ENCODE measurements at places on chromosomes 5 and 9.

GRCh38 chr9:93650448-93650847, 74.1 kb downstream of the PHF2 start:
- peak; percentile 22 for DNase-seq
- no peaks in the 10 kb centered on the region for H3K4me1 ChIP-seq
- no peak overlapping the region for H3K27ac ChIP-seq
- H3K27me3 ChIP-seq, result no peaks in the 10 kb centered on the region

DNA sequence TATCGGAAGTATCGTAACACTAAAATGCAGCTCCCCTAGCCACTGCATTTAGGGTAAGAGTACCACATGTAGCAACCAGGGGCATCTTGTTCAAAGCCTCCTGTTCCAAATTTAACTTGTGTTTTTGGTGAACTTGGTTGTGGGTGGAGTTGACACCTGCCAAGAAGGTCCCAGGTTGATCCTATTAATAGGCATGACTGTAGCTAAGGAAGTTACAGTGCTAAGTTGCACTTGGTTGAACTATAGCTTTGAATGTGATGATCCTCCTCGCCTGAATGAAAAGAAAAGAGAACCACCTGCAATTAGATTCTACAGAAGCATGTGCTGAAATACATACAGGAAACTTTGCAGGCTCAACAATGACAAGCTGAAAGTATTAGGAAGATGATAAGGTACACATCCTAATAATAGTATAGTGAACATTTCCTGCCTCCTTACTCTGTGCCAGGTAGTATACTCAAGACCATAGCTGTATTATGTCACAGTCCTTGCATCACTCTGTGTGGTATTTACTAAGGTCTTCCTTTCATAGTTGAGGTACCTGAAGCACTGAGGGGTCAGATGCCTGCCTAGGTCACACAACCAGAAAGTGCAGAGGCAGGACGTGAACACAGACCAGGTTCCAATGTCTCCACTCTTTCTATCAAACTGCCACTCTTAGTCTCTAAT, 64.5 kb upstream of the PIP5K1B start:
- no peak for DNase-seq
- H3K27ac ChIP-seq, result no peak overlapping the region
- no peaks in the 10 kb centered on the region for H3K36me3 ChIP-seq
- H3K4me1 ChIP-seq, result peaks cover 10% of the 10 kb centered on the region
- H3K4me3 ChIP-seq, result no peak overlapping the region

DNA sequence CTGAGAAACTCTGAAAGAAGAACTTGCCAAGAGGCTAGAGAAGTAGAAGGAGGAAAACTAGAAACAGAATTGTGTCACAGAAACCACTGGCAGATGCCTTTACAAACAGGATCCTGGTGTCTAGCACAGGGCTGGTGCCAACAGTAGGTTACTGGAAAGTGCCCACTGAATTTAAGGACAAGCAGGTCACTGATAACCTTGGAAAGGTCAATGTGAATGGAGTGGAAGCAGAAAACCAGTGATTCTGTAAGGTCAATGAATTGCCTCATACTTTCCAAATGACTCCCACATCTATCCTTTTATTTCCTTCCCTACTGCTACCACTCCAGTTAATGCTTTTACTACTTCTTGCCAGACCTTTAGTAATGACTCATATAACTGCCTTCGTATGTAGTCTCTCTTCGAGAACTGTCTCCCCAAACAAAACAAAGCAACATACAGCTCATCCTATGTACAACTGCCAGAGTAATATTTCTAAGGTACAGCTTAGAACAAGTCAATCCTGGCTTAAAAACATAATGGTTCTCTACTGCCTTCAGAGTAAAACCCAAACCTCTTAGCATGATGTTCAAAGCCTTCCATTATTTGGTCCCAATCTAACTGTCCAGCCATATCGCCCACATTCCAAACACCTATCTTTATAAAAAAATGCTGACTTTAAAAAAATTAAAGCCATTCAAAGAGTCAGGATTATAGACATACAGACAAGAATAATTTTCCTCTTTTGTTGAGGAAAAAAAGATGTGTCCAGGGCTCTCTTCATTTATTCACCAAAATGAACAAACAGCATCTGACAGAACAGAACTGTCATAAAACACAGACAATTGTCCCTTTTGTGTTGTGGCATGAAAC, 52.5 kb downstream of the NR3C1 start:
- no peaks in the 10 kb centered on the region for H3K27me3 ChIP-seq
- peaks cover 22% of the 10 kb centered on the region for H3K36me3 ChIP-seq
- no peak overlapping the region for H3K4me3 ChIP-seq

DNA sequence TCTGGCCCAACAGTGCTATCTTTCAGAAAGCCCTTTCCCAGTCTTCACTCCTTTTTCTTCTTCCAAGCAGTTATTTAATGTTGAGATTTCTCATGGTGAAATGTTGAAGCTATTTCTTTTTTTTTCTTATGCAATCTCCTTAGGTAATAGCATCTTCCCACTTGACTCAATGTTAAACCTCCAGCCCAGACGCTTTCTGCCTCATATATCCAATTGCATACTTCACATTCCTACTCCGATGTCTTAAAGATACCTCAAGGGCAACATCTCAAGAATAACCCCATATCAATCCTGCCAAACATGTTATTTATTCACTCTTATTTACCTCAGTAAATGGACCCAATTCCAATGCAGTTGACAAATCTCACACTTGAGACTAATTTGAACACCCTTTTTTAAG, 187.3 kb downstream of the CDH12 start:
- H3K27ac ChIP-seq, result no peak overlapping the region
- no peaks in the 10 kb centered on the region for H3K27me3 ChIP-seq
- no peaks in the 10 kb centered on the region for H3K36me3 ChIP-seq
- H3K4me1 ChIP-seq, result no peaks in the 10 kb centered on the region
- H3K4me3 ChIP-seq, result no peak overlapping the region
- no peak for DNase-seq

DNA sequence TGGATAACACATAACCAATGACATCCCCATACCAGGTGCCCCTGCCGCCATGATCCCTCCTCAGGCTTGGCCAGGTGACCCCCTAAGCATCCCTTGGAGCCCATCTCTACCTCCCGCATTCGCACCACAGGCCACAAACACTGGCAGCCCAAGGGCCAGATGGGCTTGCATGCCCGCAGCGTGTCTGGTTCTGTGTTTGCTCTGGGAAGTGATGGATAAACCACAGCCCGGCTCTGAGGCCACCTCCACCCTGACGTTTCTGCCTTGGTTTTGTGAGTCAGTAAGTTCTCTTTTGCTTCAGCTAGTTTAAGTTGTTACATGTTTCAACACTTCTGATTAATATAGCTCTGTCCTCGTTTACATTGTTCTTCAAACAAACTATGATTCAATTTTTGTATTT, 172.4 kb upstream of the PHYKPL start:
- no peaks in the 10 kb centered on the region for H3K4me1 ChIP-seq
- H3K27me3 ChIP-seq, result peaks cover 9% of the 10 kb centered on the region
- DNase-seq, result no peak

DNA sequence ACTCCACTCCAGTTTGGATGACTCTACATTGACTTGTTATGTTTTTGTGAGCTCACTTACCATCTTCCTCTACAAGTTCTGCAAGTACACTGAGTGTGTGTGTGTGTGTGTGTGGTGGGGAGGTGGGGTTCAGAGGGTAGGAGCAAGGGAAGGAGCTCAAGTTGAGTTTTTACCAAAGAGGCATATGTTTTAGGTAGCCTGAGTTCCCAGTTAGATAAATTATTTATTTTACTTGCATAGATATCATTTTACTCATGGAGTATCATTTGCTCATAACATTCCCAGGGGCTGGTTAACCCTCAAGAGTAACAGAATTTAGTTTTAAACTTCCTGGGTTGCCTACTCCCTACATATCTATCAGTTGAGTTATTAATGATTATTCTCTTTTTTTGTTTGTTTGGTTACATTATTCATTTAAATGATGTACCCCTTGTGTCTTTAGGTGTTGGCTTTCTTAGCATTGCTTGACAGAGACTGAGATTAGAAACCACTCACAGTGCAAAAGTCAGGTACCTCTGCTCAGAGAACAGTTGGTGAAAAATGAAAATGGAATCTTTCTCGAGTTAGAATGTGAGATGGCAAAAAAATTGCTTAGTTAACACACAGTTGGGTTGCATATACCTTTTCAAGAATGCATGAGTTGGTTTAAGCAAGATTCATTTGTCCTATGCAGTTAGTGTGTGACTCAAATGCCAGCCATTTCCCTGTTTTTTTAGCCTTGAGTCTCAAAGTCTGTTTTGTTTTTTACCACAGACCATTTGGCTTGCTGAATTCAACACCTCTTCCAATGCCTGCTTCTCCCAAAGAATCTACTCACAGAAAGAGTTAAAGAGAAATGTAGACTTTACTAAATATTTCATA, 29.2 kb downstream of the TNFSF8 start:
- H3K36me3 ChIP-seq, result peaks cover 63% of the 10 kb centered on the region
- H3K27me3 ChIP-seq, result no peaks in the 10 kb centered on the region
- no peak overlapping the region for H3K4me3 ChIP-seq
- DNase-seq, result no peak
- H3K27ac ChIP-seq, result peak overlapping the region; percentile 81

GRCh38 chr5:153565822-153566221, 75.4 kb downstream of the GRIA1 start:
- no peaks in the 10 kb centered on the region for H3K27me3 ChIP-seq
- H3K4me3 ChIP-seq, result no peak overlapping the region
- H3K4me1 ChIP-seq, result no peaks in the 10 kb centered on the region
- H3K27ac ChIP-seq, result no peak overlapping the region
- H3K36me3 ChIP-seq, result no peaks in the 10 kb centered on the region
- no peak for DNase-seq

DNA sequence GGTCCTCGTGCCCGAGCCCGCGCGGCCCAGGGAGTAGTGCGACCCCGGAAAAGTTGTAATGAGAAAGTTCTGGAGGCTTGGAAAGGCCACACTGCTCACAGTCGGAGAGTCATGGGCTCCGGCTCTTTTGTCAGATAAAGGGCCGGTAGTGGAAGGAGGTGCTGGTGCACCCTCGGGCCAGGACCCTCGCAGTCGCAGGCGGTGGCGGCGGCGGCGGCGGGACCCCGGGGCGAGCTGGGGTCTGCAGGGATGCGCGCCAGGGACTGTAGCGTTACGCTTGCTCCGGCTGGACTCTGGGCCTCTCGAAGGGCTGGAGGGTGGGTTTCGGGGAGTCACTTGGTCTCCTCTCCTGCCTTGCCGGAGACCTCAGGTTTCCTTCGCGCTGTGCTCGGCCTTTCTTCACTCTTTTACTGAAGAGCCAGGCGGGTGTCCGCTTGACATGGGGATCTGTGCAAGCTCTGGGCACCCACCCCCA, 1.5 kb downstream of the RORB start:
- peaks cover 32% of the 10 kb centered on the region for H3K4me1 ChIP-seq
- peaks cover 77% of the 10 kb centered on the region for H3K27me3 ChIP-seq
- DNase-seq, result peak; percentile 37
- H3K27ac ChIP-seq, result no peak overlapping the region
- H3K36me3 ChIP-seq, result peaks cover 4% of the 10 kb centered on the region

- H3K4me3 ChIP-seq, result no peak overlapping the region
- H3K27me3 ChIP-seq, result peaks cover 29% of the 10 kb centered on the region
- H3K36me3 ChIP-seq, result no peaks in the 10 kb centered on the region
- H3K27ac ChIP-seq, result no peak overlapping the region
- DNase-seq, result no peak
- H3K4me1 ChIP-seq, result peaks cover 25% of the 10 kb centered on the region
These were observed 15.3 kb upstream of the SYNPO start for GRCh38 chr5:150625164-150625535.

DNA sequence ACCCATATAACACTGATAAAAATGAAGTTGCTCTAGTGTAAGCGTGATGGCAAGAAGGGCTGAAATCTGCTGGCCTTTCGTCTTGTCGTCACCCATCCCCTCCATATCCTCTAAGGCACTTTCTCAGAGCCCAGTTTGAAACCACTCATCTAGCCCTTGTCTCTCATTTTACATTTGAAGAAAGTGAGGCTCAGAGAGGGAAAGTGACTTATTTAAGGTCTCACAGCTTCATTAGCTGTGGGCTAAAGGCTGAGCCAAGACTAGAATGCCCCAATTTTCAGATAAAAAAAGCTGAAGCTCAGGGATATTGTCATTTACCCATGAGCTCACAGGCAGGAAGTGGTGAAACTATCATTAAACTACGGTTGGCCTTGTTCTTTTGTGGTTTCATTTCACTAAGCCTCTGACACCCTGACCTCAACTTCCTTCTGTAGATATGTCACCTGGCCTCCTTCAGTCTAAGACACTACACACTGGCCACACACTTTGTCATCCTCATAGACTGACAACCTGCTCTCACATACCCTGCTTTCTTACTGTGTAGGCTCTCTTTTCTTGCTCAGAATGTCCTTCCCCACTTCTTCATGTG, 176.7 kb upstream of the DMAC1 start:
- H3K36me3 ChIP-seq, result no peaks in the 10 kb centered on the region
- DNase-seq, result no peak
- peak overlapping the region; percentile 93 for H3K27ac ChIP-seq
- peak overlapping the region; percentile 44 for H3K4me3 ChIP-seq

DNA sequence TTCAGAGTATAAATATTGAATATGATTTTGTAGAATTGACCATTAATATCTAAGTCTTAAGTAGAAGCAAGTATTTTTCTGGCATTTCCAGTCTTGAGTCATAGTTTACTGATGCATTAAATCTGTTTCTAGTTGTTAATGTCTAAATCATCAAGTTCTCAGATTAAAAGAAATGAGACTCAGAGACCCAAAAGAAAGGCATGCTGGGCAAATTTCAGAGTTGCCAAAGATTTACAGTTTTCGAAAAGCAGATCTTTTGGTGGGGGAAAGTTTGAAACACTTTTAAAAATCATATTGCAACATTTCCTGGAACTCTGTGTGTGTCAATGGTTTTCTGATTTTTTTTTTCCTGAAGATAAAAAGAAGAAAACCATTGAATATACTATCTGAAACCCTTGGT, 60.9 kb downstream of the ANKRD55 start:
- no peak overlapping the region for H3K4me3 ChIP-seq
- DNase-seq, result no peak
- peaks cover 45% of the 10 kb centered on the region for H3K4me1 ChIP-seq
- H3K27me3 ChIP-seq, result no peaks in the 10 kb centered on the region
- H3K27ac ChIP-seq, result no peak overlapping the region

- no peaks in the 10 kb centered on the region for H3K4me1 ChIP-seq
- H3K27me3 ChIP-seq, result peaks cover 37% of the 10 kb centered on the region
These were observed 62.6 kb upstream of the XPA start for GRCh38 chr9:97759581-97760288.

GRCh38 chr9:133397370-133397769, 20.4 kb downstream of the REXO4 start:
- H3K27ac ChIP-seq, result no peak overlapping the region
- H3K27me3 ChIP-seq, result no peaks in the 10 kb centered on the region
- H3K4me1 ChIP-seq, result no peaks in the 10 kb centered on the region
- DNase-seq, result no peak

- peaks cover 3% of the 10 kb centered on the region for H3K4me1 ChIP-seq
- H3K27me3 ChIP-seq, result peaks cover 8% of the 10 kb centered on the region
- H3K27ac ChIP-seq, result no peak overlapping the region
- DNase-seq, result no peak
- H3K4me3 ChIP-seq, result no peak overlapping the region
These were observed 70.4 kb upstream of the CTSV start for GRCh38 chr9:97109194-97109811.

DNA sequence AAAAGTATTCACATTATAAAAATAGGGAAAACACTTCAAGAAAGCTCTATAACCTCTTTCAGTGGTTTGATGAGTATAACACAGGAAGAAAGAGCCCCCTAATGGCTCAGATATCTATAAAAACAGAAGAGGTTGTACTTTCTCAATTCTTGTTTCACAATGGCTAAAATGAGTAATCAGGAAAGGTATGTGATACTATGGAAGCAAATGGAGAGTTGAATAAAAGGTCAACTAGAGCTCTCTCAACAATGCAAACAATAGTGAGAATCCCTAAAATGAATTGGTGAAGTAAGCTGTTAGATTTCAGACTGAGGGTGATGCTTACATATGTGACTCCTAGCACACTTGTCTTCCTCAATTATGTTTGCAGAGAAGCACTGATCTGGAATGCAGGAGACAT, 584.6 kb upstream of the CDH18 start:
- no peaks in the 10 kb centered on the region for H3K36me3 ChIP-seq
- no peaks in the 10 kb centered on the region for H3K4me1 ChIP-seq
- H3K4me3 ChIP-seq, result no peak overlapping the region
- no peaks in the 10 kb centered on the region for H3K27me3 ChIP-seq
- DNase-seq, result no peak
